CD4-positive, alpha-beta T cell treated with Interleukin-15 for 1 hour (primary cell): ENCODE measurements at places on chromosomes 12 and 14.

GRCh38 chr12:23581913-23582312 is 367.6 kb downstream of the SOX5 start:
- no peak for DNase-seq

DNA sequence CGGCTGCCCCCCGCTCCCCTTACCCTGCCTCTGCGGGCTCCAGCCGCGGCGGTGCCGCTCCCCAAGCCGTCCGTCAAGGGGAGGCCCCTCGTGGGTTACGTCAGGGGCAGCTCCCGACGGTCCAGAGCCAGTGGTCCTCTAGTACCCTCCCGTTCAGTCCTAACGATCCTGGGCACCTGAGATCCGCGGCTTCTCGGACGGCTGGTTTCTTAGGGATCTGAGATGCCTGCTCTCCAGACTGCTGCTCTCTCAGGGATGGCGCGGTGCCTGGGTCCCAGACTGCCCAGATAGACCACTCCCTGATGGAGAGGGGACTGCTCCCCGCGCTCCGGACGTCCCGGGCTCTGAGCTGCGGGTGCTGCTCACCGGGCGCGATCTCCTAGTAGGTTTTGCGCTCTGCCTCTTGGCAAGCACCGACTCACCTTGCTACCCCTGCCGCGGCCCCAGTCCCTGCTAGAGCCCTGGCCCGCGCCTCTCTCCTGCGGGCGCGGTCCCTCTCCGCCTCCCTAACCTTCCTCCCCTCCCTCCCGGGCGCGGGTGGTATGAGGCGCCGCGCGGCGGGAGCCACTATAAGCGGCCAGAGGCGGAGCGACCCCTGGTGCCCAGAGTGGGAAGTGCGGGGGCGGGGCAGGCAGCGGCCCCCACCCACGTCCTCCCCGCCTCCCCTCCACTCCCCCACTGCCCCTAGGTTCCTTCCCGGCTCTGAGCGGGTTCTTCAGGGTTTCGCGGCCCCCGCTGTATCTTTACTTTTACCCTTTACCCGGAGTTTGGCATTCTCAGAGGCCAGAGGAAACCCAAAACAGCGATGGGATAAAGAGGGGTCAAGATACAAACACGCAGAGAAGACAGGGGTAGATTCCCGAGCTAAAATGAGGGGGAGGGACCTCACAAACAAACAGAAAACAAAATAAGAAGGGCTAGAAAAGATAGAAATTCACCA is at the start of gene C1QL4:
Gene C1QL4, minus strand, starts transcription at position 544 of the 940 bp plus-strand sequence. CDS start 711 bp downstream, outside the sequence.
- DNase-seq: peak; percentile 83

GRCh38 chr12:56803750-56804149 is 40.6 kb downstream of the HSD17B6 start:
- DNase-seq: no peak

DNA sequence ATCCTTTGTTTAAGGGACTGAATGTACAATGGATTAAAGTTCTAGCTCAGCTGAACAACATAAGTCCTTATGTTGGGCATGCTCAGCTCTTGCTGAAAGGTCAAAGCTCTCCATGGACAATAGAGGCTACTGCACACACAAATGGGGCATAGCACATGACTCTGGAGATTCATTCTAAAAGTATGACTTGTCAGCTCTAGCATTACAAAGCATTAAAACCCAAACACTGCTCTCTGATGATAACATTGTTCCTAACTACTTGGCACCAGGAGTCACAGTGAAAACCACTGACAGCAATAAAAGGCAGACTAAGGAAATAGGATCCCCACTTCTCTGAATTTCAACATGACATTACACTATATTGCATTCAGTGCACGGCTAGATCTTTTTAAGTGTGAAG is 21.9 kb upstream of the FSCB start:
- no peak for DNase-seq

- no peak for DNase-seq
These were observed 16.5 kb upstream of the KRT78 start for GRCh38 chr12:52865090-52865944.

GRCh38 chr14:87940382-87940781 is 52.6 kb downstream of the GALC start:
- no peak for DNase-seq

- DNase-seq: no peak
These were observed 128.0 kb downstream of the NUAK1 start for GRCh38 chr12:106010741-106011140.

DNA sequence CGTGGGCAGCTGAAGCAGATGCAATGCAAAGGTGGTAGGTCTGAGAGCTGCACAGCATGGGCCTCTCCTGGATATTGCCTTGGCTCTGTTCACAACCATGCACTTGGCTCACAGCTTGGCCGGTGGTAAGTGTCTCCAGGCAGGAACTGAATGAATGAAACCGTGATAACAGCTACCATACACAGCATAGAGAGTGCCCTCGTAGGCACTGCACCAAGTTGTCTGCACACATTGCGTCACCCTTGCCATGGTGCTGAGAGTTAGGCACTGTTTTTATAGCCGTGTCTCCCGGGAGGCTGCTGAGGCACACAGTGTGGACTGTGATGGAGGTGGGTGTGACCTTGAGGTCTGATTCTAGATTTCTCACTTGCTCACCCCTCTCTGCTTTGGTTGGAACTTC is 157.6 kb upstream of the VASH1 start:
- DNase-seq: no peak

GRCh38 chr14:35247777-35248475 is 44.3 kb upstream of the PSMA6 start:
- DNase-seq: no peak

- no peak for DNase-seq
These were observed 65.9 kb downstream of the PTPRQ start for GRCh38 chr12:80509781-80510556.

- DNase-seq: no peak
These were observed 455.3 kb upstream of the ATP2B1 start for GRCh38 chr12:90163975-90164374.

DNA sequence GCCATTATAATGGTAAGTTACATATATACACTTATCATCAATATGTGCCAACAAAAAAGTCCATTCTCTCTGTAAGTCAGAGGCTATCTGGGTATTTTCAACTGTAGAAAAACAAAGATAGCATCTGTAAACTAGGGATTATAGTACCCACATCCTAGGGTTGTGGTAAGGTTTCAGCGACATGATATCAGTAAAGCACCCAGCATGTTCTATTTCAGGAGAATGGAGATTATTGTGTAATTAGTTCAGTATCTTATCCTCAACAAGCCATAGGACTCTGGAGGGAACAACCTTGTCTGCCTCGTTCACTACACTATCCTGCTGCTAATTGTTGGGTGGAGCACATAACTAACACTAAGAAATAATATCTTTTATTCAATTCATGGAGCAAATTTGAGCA is 19.7 kb upstream of the CKAP4 start:
- no peak for DNase-seq

- no peak for DNase-seq
These were observed 14.5 kb downstream of the R3HDM2 start for GRCh38 chr12:57416039-57416996.

- DNase-seq: no peak
These were observed 86.2 kb upstream of the GNG2 start for GRCh38 chr14:51774209-51774608.

DNA sequence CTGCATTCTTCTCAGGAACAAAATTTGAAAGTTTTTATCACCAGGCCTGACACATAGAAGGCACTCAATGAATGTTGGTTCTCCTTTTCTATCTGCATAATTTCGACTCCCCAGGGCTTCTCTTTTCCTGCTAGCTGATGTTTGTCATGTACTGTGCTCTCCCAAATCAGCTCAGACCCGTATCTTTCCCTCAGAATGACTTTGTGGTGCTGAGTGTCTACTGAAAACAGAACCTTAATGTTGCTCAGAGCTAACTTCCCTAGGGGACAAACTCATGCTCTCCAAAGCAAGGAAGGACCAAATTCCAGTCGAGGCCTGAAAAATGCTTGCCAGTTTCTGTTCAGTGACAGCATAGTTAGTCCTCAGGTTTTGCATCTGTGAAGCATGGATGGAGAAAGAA is 1.9 kb downstream of the ARHGDIB start:
- DNase-seq: no peak

DNA sequence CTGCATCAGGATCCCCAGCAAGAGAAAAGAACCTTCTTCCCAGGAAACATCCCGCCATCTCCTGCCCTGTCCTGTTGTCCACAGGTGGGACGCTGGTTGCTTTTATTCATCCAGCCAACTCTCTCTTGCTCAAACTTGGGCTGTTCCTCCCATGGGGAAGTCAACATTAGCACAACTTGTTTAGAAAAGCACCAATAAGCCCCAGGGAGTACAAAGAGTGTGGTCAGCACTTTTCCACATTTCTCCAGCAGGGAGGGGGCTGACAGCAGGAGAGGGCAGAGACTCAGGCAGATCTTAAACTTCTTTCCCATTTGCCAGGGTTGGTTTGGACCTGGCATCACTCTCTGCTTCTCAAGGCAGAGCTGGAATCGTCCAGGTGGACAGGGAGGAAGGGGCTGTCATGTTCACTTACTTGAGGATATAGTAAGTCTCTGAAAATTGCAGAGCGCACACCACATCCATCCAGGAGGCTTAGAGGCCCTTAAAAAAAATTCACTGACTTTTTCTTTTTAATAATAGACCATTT is 74.9 kb downstream of the RBM19 start:
- no peak for DNase-seq

DNA sequence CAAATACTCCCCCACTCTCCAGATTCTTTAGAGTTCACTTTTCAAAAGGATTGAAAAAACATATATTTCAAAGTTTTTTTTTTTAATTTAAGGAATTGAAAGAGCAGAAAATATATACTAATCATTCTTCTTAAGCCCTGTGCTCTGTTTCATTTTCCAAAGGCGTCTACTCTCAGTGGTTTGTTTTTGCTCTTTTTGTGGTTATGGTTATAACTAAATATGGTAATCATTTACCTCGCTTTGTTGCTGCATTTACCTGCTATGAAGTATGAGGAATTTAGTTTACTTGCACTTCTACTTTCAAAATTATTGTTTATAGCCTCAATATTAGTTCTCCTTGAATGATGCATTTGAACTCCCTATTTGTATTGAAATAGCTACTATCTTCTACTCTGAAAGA is 55.9 kb upstream of the LRRK2 start:
- DNase-seq: no peak

DNA sequence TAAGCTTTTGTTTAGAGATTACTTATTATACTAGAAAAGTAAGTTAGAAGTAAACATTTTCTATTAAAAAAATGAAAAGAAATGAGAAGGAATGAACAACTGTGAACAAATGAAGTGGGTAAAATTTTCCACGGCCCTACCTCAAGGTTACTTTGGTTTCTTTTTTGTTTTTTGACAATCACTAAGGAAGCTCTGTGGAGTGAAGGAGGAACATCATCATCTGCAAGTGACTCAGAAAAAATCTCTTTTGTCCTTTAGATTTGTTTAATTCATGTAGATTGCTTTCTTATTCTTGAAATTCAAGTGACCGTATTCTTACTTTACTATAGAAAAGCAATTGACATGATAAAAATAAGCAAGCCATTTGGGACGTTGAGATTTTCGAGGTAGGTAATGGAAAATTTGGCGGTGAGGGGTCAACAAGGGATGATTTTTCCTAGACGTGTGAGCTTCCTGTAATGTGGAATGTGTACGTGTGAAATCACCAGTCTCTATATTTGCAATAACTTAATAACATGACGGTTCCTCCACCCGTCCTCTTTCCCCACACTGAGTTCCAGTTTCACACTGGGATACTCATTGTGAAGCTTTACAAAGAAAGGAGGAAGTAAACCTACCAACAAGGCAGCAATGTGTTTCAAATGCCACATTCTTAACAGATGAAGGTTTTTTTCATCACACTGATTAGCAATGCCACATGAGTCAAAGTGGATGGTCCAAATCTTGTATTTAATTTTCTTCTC is 62.3 kb upstream of the EGLN3 start:
- peak; percentile 20 for DNase-seq

DNA sequence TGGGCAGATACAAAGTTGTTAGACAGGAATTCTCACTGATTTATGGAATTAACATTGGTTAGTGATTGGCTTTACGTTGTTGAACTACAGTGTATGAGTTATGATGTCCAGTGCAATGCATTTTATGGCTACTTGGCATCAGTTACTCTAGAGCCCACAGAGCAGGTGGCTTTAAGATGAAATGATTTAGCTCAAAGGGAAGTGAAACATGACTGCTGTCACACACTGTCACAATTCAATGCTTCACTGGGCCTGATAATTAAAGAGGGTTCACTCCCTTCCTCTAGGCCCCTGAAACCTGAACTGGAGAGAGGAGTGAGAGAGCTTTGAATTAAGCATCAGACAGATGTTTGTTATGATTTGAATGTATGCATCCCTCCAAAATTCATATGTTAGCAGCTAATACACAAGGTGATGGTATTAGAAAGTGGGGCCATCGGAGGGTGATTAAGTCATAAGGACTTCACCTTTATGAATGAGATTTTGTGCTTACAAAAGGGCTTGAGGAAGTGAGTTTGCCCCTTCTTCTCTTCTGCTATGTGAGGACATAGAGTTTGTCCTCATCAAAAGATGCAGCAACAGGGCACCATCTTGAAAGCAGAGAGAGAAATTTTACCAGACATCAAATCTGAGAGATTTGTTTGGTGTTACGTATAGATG is 175.8 kb upstream of the GRIN2B start:
- peak; percentile 44 for DNase-seq

GRCh38 chr12:126734710-126735109 is 1532.3 kb upstream of the TMEM132C start:
- no peak for DNase-seq

GRCh38 chr12:113267621-113268020 is 46.4 kb downstream of the TPCN1 start:
- no peak for DNase-seq

DNA sequence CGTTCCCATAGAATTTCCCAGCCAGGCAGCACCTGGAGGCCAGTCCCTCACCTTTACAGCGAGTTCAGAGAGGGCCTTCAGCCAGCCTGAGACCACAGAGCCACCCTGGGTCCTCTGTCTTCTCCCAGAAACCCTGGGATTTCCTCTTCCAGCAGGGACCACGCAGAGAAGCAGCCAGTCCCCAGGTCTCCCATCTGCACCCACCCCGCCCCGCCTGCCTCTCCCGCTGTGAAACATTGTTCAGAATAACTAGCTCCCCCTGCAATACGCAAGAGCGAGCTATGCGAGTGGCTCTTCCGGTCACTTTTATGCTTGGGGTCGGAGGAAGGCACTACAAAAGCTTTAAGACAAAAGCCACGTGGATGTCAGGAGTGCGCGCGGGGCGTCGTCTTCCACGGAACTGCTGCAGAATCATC is 77.8 kb downstream of the SERPINA3 start:
- peak; percentile 13 for DNase-seq

DNA sequence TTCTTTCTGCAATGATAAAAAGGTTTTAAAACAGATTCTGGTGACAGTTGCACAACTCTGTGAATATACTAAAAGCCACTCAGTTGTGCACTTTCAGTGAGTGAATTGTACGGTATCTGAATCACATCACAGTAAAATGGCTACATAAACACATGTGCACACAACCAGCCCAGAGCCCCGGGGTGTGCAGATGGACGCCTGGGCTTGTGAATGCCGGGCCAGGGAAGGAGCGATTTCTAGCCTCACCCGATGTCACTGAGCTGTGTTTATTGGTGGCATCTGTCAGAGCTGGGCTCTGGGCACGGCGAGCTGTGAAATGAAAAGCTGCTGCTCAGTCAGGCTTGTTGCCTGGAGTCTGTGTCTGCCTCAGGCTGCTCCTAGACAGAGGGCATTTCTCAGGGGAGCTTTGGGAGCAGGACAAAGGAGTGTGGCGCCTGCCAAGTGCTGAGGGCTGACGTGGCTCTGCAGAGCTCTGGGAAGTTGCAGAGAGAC is 25.9 kb downstream of the RHOF start:
- DNase-seq: no peak

GRCh38 chr12:39975374-39975918 is 130.4 kb downstream of the SLC2A13 start:
- DNase-seq: no peak
